ENCODE measurements at places on chromosomes 7 and 10.

DNA sequence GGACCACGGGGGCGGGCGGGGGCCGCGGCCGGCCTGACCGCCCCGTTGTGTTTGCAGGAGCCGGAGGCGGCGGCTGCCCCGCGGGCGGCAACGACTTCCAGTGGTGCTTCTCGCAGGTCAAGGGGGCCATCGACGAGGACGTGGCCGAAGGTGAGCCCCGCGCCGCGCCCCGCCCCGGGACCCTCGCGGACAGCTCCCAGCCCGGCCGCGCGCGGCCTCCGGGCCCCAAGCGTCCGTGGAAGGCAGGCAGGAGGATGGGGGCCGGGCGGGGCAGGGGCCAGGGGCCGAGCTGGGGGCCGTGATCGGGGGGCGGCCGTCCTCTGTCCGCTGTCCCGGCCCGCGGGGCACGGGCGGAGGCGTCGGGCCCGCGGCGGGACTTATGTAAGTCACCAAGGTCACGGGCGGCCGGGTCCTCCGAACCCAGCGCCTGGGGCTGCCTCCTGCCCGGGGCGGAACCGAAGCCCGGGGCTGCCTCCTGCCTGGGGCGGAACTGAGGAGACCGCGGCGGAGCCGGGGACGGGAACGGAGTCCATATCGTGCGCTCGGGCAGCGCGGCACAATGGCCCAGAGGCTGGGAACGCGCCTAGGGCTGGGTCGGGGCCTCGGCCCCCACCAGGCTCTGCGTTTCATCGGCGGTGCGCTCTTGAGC is 497 bp downstream of the PPP2R2D start:
- no peak for DNase-seq

DNA sequence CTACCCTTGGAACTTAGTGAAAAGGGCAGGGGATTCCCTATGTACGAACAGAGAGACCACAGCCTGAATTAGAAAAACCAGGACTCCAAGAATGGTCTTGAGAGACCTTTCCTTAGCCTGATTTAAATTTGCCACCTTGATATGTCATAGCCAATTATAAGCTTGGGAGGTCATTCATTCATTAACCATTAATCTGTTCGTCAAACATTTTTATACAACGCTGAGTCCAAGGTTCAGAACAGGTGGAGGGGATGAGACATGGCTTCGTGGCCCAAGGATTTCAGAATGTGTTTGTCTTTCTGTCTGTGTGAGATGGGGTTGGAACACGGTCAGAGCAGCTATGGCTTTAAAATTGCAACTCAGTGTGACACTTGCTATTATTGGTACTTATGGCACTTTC is 158.0 kb downstream of the PAXIP1 start:
- no peak for DNase-seq

DNA sequence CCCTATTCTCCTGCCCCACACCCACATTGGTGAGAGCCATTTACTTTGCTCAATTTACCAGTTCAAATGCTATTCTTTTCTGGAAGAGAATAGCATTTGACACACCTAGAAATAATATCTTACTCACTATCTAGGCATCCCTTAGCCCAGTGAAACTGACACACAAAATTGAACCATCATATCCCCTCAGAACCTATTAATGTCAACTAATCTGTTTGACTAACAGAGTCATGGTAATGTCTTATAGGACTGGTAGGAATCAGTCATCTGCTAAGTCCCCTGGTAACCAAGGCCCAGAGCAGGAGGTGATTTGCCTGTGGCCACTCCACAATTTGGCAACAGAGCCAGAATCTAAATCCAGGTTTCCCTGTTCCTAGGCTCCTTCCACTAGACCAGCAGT is 63.3 kb downstream of the PPP1R3C start:
- no peak for DNase-seq

- no peak for DNase-seq
Observed at GRCh38 chr7:5406957-5407945, 16.4 kb downstream of the TNRC18 start.

- DNase-seq: no peak
Observed at GRCh38 chr7:17989546-17989945, 38.1 kb downstream of the PRPS1L1 start.

Data from retinal pigment epithelial cell (primary cell).